ENCODE measurements at places on chromosomes 7 and 10. TPM values are rescaled to one million over a fixed set of nuclear protein-coding genes. Genes with fewer than 3 reads are reported as not detected.

DNA sequence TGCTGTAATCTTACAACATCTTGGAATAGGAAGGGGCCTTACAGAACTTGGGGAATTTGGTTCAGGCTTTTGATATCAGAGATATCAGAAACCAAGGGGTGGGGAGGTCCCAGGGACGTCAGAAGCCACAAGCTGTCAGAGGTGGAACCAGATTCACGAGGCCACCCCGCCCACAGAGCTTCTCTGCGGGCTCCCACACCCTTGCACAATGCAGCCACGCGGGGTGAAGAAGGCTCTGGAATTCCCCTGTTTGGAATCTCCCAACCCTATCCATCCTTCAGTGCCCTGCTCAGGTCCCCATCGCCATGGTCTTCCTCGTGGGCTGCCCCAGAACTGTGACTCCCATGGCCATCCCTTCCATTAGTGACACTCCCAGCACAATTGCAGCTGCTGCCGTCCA is 247.1 kb upstream of the SHH start:
- DNase-seq = no peak

The TMEM130 gene
- 11.1 TPM for polyA plus RNA-seq

GRCh38 chr10:42866115-42866995 is 83.8 kb downstream of the BMS1 start:
- DNase-seq = peak; percentile 72

The SAP25 gene
- polyA plus RNA-seq = 2.6 TPM

GRCh38 chr7:96996111-96996957 is 9.0 kb upstream of the DLX6 start:
- DNase-seq = no peak

DNA sequence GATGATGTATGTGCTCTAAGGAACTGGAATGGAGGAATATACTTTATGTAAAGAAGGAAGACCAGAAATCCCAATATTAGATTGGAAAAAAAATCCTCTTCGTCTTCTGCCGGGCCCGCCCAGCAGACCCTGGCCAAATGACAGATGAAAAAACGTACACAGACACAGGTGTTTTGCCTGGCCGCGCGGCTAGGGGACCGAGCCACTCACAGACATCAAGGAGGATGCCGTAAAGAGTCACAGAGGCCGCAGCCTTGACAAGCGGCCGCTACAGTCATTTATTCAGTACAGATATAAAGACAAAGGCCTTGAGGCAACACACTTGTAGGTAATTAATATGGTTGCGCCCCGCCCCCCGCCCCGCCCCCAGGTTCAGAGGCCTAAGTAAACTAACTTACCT is 594.1 kb downstream of the GRM8 start:
- DNase-seq = no peak

DNA sequence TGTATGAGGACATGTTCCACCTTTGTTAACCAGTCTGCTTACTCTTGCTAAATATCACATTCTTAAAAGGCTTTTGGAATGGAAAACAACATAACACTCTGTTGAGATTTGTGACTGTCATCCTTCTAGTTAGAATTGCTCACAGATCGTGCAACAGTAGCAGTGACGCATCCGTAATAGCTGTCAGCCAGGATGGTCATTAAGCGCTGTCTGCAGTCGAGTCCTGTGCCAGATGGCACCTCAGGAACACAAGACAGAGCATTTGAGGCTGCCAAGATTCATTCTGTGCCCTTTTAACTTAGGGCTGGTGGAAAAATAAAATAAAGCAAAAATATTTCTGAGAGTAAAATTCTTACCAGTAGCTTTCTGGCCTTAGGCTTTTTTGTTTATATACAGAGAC is 348.6 kb downstream of the ANKRD7 start:
- DNase-seq = no peak

- no peak for DNase-seq
Measured at GRCh38 chr7:94706996-94707740, 51.2 kb upstream of the SGCE start.

The LRRN3 gene
- polyA plus RNA-seq = 21.0 TPM

GRCh38 chr7:80771523-80771922 is 133.1 kb downstream of the CD36 start:
- DNase-seq = peak; percentile 26

DNA sequence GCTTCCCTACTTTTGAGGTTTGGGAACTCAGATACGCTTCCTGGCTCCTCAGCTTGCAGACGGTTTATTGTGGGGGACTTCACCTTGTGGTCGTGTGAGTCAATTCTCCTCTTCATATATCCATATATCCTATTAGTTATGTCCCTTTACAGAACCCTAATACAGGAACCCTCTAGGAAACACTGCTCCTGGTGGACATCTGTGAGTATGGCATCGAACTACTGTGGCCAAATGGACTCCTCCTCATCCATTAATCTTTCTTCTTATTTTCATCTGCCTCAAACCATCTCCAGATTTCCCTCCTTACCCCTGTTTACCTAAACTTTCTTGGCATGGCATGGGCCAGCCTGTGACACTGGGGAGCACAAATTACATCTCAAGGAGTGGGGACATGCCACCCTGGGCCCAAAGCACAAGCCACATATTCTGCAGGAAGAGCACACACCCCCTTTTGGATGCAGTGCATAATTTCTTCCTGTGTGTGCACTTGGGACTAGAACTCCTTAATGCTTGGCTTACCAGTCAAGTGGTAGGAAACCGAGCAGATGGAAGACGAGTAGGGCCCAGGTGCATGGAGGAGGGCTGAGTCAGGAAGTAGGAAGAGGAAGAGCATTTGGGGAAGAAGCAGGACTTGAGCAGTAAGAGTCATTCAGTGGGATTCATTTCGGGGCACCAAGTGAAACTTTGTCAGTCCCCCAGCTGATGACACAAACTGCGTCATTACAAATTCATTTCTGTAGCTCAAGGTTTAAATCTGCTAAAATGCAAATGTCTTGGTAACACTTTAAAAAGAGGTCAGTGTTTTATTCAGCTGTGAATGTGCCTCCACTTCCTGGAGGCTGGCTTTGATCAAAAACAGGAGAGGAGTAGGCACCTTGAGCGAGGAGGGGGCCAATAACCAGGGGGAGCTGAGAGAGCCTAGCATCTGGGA is 80.8 kb upstream of the PLXNA4 start:
- no peak for DNase-seq

The CALML5 gene
- not detected for polyA plus RNA-seq

The ATG9B gene
- polyA plus RNA-seq = not detected

- no peak for DNase-seq
Measured at GRCh38 chr7:101943889-101944600, 126.6 kb downstream of the CUX1 start.

GRCh38 chr7:155714702-155715101 is 70.2 kb downstream of the RBM33 start:
- no peak for DNase-seq

- DNase-seq = no peak
Measured at GRCh38 chr7:155809947-155810769, 2.1 kb downstream of the SHH start.

The BICC1 gene
- polyA plus RNA-seq = 18.0 TPM

DNA sequence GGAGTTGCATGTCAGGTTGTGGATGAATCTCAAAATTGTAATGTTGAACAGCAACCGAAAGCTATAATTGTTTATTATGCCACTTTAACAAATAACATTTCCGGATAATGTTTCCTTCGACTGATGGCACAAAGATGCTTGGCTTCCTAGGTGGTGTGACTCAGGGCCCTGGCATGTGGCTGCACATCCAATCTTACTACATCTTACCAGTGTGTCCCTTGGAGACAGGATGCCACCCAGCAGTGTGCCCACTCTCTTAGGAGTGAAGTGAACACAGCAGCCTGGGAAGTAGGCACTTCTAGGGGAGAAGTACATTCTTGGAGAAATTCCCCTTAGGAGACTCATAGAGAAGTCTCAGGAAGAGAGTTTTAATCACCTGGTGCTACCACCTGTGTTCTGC is 33.0 kb upstream of the GPR26 start:
- DNase-seq = no peak

DNA sequence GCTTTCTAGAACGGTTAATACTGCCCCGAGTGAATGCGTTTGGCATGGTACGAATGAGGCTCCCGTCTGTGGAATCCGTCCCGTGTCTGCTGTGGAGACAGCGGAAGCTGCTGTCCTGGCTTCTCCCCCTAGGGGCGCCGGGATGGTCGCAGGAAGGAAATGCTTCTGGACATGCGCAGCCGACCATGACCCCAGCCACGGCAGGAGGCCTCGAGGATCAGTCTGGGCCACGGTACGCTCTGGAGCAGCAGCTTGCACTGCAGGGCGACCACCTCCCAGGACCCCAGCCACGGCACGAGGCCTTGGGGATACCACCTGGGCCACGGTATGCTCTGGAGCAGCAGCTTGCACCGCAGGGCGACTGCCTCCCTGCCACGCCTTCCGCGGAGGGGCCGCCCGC is 107.9 kb downstream of the CYTH3 start:
- DNase-seq = no peak

DNA sequence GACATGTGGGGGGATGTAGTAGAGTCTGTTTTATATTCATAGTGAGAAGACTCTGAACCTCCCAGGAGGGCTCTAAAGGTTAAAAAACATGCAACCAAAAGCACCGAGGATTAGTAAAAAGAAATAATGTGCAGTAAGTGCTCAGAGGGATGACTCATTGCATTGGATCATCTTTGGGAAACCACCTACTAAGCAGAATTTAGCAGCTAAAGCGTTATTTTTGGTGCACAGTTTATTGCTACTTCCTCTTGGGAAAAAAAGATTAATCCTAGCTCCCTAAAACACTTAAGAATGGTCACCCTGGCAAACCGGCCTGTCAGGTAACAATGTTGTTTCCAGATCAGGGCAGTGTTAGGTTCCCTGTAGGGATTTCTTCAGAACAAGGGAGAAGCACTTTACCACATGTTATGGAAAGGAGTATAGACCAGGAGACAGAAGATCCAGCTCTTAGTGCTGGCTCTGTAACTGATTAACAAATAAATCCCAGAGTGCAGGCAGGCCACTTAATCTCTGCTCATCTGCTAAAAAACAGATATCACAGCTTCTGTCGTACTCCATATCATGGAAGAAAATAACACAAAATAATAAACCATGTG is 44.8 kb upstream of the FAM133B start:
- DNase-seq = no peak

The PIP gene
- polyA plus RNA-seq = not detected

DNA sequence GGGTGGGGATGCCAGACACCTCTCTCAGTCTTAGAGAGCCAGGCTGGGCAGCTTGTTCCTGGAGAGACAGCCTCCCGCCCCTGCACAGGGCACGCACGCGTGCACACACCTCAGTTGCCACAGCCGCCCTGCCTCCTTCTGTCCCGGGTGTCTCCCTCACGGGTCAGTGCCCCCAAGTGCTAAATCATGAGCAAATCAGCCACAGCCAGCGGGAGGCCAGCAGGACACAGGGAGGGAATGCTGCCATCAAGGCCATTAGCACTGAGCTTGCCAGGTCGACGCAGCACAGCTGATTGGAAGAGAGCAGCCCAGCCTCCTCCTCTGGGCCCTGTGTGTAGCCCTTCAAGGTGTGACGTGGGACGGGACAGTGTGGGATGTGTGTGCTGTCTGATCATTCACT is 130.4 kb downstream of the CDH23 start:
- DNase-seq = no peak

- no peak for DNase-seq
Measured at GRCh38 chr7:157436763-157437480, 100.1 kb downstream of the DNAJB6 start.

The CACNB2 gene
- polyA plus RNA-seq = 1.0 TPM

GRCh38 chr7:115680921-115681320 is 349.6 kb downstream of the TFEC start:
- DNase-seq = no peak
